ENCODE measurements at places on chromosomes 5 and 9.

- DNase-seq: no peak
Measured at GRCh38 chr5:111859533-111860270, 102.7 kb upstream of the NREP start.

GRCh38 chr9:78932849-78933627 lies 636.1 kb downstream of the PSAT1 start:
- no peak for DNase-seq

DNA sequence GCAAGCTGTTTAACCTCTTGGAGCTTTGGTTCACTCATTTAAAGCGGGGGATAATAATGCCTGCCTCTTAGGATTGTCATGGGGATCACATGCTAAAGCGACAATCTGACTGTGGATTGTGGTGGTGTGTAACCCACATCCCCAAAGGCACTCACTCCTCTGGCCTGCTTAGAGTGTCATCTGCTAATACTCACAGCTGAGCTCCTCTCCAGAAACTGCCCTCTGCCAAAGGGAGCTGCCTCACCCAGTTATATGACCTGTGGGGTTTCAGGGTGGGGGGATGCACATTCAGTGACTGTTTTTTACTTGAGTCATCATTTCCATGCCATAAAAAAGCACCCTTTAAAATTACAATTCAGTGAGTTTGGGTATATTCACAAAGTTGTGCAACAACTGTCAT lies 110.0 kb upstream of the SPOCK1 start:
- DNase-seq: no peak

- DNase-seq: peak; percentile 72
Measured at GRCh38 chr5:136087961-136088871, 44.4 kb upstream of the SMAD5 start.

- DNase-seq: no peak
Measured at GRCh38 chr9:123778232-123778902, 151.6 kb downstream of the DENND1A start.

DNA sequence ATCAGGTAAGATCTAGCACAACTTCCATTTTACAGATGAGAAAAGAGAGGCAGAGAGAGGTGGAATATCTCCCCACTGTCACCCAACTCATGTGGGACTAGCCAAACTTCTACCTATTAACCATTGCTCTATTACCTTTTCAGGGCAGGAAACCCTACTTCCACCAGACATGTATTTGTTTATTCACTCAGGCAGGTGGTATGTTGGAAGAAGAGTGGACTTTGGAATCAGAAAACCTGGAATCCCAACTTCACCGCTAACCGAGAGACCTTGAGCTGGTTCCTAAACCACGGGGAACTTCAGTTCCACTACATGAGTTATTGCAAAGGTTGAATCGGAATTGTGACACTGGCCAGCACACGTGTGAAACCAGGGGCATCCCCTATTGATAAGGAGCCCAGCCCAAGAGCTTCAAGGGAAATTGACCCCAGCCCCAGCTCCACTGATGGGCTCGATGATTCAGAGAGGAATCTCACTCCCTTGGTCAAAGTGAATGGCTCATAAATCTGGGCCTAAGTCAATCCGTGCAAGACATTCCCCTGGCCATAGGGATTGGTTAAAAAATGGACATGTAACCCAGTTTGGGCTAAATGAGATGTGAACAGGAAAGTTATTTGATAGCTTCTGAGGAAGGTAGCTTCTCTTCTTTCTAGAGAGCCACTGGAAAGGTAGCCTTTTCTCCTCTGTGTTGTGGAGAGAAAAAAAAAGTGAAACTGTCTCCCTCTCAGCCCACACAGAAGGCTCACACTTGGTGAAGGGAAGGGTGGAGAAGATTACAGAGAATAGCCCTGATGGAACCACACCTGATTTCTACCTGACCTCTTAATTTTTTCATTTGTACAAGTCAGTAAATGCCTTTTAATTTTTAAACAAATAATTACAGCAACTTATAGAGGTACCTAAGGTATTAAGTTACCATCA lies 5.5 kb upstream of the GLIS3 start:
- no peak for DNase-seq

- no peak for DNase-seq
Measured at GRCh38 chr5:39520232-39520572, 95.4 kb upstream of the DAB2 start.

GRCh38 chr5:43106290-43106638 lies 14.4 kb upstream of the ZNF131 start:
- no peak for DNase-seq

DNA sequence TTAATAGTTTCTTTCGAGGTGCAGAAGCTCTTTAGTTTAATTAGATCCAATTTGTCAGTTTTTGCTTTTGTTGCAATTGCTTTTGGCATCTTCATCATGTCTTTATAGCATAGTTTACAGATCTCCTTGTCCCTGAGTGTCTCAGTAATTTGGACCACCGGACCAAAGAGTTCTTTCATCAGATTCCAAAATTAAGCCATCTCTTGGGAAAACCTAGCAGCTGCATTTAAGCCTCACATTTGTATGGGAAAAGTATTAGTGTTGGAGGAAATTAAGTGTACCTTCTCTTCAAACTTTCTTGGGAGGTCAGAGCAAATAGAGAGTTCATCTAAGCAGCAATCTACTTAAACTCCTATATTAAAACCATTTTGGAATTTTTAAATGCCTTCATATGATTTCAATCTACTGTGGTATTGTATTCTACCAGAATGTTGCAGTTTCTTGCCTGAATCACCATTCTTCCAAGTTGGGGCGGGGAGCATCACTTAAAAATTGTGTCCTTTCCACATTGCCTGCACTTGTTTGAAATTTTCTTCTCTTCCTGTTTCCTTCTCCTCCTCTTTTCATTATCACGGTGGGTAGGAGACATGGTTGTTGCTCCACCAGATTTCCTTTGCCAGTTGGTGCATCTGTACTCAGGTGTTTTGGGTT lies 97.3 kb upstream of the DAB2 start:
- no peak for DNase-seq

GRCh38 chr5:24264547-24264946 lies 380.2 kb downstream of the CDH10 start:
- DNase-seq: no peak

- no peak for DNase-seq
Measured at GRCh38 chr5:147701468-147701867, 81.1 kb downstream of the JAKMIP2 start.

GRCh38 chr9:76758476-76758875 lies 5.8 kb upstream of the PCA3 start:
- no peak for DNase-seq

DNA sequence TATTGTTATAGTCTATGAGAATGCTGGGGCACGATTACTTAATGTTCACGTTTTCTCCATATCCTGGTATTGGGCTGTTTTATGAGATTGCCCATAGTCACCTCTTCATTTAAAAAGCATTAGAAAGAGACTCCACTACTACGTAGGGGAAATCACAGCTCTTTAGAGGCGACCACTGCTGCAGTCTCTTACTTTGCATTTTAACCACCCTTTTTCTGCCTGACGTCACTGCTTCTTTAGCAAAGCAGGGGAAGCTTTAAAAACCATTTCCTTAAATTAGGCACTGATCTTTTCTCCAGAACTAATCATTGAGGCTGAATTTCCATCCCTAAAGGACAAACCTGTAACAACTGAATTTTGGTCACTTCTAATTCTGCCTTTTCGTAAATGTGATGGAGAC lies 38.9 kb downstream of the ZNF608 start:
- DNase-seq: no peak

DNA sequence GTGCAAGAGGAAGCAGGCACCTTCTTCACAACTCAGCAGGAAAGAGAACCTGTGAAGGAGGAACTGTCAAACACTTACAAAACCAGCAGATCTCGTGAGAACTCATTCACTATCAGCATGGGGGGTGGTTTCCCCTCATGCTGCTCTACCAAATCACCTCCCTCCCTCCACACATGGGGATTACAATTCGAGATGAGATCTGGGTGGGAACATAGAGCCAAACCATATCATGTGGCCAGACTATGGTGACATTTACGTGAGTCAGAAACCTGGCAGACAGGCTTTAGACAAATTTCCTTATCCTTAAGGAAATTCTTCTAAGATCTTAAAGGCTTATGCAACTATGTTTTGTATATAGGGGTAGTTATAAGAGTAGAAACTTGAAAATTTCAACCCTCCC lies 8.7 kb upstream of the AOPEP start:
- DNase-seq: no peak

- DNase-seq: no peak
Measured at GRCh38 chr9:33297432-33297831, 7.1 kb downstream of the NFX1 start.

DNA sequence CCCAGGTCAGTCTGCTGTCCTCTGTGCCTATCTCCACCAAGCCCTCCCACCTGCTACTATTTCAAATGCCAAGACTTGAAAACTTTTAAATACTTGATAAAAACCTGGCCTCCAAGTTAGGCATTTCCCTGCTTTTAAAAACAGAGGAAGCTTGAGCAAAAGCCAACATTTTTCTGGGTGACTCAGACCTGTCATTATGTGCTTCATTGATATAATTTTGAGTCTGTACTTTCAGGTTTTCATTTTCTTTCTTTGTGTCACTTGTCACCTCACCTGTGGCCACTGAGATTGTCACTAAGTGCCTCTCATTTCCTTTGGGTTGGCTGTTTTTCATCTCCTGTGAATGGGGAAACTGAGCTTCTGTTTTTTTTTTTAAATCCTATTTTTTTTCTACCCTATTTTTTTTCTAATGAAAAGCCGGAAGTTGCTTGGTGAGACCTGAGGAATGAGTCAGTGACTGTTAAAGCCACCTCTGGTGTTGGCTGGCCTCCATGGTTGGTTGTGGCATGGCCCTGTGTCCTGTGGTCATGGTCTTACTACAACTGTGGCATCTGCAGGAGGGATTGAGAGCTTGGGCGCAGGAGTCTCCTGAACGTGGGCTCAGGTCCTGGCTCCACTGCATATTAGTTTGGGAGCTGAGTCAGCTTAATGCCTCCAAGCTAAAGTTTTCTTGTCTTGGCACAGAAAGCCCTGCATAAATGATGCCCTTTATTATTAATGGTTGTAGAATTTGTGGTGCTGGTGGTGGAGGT lies 56.7 kb downstream of the ARHGAP26 start:
- no peak for DNase-seq

DNA sequence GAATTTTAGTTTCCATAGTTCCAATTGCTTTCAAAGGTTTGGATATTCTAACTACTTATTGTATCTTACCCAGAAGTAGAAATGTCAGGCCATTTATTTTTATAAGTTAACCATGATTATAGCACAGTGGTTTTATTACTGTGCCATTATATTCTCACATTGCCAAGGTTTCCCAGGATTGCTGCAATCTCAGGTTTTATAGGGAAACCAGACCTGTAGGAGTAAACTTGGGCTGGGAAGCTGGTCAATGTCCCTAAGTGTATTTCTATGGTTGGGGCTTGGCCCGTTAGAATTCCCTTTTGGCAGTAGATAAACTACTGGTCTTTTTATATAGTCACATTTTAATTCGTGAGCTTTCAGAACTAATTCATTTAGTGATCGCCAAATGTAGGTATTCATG lies 396.6 kb upstream of the KCNN2 start:
- DNase-seq: no peak

GRCh38 chr5:35473589-35473988 lies 144.1 kb upstream of the SPEF2 start:
- no peak for DNase-seq

GRCh38 chr5:91514400-91514799 lies 131.3 kb upstream of the ARRDC3 start:
- DNase-seq: no peak

DNA sequence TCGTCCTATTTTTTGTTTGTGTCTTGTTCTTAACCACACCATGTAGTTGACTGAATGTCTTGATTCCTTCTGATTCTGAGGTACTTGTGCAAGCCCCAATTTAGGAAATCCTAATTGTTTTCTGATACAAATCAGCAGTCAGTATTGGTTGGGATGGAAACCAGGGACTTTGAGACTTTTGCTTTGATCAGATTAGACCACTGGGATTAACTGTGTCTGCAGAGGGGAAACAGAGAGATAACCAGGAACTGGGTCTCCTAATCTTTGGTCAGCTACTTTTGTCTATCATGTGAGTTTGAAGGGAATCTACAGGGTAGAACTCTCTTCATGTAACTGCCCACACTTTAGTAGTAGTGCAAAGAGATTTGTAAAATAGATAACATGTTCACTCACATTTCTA lies 173.8 kb upstream of the POC5 start:
- no peak for DNase-seq

GRCh38 chr9:4243113-4243512 lies 56.8 kb downstream of the GLIS3 start:
- DNase-seq: no peak

DNA sequence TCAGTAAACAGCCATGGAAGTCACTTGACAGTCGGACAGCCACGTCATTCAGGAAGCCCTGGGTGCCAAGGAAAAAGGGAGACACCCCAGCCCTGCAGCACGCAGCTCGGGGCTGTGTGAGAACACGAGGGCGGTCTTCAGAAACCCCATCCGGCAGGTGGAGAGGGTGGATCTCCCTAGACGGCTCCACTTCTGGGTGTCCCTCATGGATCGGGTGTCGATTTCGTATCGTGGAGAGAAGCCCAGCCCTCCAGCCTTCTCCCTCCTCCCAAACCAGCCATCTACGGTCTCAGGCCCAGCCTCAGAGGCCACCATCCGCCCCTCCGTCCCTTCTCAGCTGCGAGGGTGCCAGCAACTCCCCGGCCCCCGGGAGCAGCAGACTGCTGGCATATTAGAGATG lies 65.5 kb upstream of the BARHL1 start:
- no peak for DNase-seq

DNA sequence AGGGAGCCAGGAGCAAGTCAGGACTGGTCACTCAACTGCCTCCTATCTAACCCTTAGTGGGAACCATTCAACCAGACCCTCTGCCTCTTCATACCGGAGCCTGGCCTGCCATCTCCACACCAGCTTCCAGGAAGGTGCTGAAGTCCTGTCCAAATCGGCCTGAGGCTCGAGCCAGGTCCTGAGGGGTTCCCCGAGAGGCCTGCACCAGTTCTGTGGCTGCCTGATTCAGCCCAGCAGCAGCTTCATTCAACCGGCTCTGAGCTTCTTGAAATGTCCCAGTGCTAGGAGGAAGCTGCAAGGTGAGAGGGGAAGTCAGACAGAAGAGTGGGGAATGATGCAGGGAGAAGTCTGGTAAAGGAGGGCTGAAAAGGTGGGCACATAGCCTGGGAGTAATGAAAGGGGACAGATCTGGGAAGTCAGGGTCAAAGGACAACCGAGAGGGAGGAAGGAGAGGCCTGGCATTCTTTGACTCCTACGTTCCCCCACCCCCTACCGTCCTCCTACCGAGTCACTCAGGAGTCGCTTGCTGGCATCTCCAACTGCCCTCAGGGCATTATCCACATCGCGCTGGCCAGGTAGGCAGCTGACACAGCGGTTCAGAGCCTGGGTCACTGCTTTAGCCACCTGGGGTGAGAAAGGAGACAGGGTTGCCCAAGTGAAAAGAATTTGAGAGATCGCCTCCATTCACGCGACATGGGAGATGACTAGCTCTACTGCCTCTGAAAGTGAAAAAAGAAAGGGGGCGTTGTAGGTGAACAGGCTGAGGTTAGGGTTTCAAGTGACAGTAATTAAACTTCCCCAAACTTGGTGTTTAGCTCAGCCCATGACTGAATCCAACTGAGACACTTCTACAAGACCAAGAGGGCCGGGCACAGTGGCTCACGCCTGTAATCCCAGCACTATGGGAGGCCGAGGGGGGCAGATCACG lies 20.2 kb downstream of the TLN1 start:
- no peak for DNase-seq

- DNase-seq: peak; percentile 71
Measured at GRCh38 chr5:78360924-78361630, 660 bp downstream of the SCAMP1 start.

Data from sciatic nerve (tissue), 2 donors.